NCI-H1417 treated with DMSO at 0.1 percent for 48 hours (cell line): ENCODE measurements at places on chromosomes 1 and 21.
A peak's percentile ranks its signal among the peaks of the same experiment; 100 is the strongest.

- DNase-seq = no peak
These were observed 10.3 kb upstream of the LMNA start for GRCh38 chr1:156104065-156104810.

GRCh38 chr1:180094705-180095295 lies 59.9 kb upstream of the QSOX1 start:
- no peak for DNase-seq

GRCh38 chr1:10057343-10057742 lies 24.6 kb downstream of the UBE4B start:
- no peak for DNase-seq

- peak; percentile 35 for DNase-seq
These were observed 48.0 kb downstream of the MAN1C1 start for GRCh38 chr1:25664357-25665199.

DNA sequence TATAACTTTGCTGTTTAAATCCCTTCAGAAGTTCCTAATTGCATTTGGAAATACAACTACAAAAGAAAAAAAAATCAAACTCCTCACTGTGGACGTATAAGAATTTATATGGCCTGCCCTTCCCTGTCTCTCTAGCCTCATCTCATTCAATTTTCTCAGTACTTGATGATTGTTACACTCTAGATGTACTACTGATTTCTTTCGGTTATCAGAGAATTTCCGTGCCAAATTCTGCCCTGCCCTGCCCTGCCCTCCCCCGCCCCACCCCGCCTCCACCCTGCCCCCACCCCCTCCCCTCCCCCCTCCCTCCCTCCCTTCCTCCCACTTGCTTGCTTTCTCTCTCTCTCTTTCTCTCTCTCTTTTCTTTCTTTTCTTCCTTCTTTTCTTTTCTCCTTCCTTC lies 71.7 kb upstream of the MPC2 start:
- no peak for DNase-seq

DNA sequence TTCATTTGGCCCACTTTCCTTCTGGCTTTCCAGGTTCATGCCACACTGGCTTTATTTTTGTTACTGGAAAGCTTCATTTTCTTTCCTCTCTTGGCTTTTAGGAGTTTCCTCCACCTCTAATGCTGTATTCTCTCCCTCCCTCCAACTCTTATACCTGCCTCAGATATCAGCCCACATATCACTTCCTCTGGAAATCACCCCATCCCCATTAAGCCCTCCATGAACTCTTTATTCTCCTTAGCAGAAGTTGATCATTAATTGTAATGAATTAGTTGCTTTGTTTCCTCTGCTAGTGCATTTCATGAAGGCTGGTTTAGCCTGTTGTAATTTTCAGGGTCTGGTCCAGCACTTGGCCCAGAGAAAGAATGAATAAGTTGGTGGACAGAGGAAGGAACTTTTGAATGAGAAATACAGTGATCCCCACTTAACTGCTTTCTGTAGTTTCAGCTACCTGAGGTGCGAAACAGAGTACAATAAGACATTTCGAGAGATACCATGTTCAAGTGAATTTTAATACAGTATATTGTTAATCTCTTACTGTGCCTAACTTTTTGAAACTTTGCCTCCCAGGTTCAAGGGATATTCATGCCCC lies 1.7 kb downstream of the SOAT1 start:
- no peak for DNase-seq

DNA sequence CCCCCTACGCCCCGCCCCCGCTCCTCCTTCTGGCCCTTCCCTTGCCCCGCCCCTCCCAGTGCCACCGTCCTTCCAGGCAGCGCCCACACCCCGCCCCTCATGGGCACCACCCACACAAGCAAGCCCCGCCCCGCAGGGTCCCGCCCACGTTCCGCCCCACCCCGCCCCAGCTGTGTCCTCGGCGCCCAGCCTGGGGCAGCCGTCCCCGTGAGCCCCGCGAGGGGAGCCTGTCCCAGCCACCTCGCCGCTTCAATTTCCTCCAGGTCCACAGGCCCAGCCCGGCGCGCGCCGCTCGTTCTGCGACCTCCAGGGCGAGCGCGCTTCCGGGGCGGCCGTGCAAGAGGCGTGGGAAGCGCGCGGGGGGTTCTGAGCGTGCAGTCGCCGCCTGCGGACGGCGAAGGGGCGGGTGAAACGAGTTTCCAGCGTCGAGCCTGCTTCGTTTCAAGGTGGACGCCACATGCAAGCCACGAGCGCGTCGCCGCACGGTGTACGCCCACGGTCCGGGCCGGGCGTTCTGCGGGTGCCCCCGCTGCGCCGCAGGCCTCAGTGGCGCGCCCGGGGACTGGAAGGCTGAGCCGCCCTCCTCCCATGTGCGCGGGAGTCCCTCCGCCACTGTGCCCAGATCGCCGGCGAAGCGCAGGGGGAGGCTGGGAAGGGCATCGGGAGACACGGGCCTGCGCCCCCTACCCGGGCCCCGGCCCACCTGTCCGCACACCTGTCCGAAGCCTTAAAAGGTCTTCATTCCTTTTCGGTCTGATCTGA lies 10.8 kb upstream of the FAAP20 start:
- DNase-seq = peak; percentile 31
